ENCODE measurements at places on chromosomes 5 and 9.

DNA sequence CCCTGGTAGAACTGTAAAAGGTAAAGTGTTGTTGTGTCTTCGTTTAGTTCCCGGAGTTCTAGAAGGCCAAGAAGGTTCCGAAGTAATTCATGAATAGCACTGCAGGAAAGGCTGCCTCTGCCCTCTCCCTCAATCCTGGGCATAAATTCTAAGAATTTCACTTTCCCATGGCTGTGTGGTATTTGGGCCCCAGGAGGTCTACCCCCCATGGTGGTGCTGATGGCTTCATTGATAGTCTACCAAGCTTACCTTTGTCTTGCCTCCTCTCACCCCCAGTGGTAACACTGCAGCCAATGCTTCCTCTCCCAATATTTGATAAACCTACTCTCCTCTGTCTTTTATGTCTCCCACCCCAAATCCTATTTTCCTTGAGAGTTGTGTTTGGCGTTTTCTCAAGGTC, 39.5 kb downstream of the ADAMTS16 start:
- no peak for DNase-seq

- no peak for DNase-seq
Observed at GRCh38 chr5:168788107-168788506, 208.9 kb upstream of the PANK3 start.

DNA sequence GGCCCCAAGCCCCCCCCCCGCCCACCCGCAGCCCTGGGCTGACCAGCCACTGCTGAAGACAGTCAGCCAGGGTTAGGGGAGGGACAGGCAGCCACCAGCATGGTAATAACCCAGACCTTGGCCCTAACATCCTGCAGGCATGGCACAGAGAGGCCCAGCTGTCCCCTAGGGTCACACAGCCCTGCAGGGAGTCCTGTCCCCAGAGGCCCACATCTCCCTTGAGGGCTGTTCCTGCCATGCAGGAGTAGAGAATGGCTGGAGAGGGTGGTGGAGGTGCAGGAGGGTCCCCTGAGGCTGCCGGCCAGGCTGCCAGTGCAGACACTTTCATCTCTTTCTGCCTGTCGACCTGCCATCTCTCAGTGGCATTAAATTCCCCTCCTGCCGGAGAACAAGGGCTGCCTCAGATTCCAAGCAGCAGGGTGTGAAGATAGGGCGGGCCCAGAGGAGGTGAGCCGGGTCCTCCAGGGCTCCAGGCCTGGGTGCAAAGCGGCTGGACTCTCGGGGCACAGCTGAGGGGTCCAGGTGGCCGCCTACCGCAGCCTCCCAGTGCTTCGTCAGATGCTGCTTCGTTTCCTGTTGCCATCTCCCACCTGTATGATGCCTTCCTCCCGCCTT, 40.0 kb downstream of the CXXC5 start:
- DNase-seq = no peak

DNA sequence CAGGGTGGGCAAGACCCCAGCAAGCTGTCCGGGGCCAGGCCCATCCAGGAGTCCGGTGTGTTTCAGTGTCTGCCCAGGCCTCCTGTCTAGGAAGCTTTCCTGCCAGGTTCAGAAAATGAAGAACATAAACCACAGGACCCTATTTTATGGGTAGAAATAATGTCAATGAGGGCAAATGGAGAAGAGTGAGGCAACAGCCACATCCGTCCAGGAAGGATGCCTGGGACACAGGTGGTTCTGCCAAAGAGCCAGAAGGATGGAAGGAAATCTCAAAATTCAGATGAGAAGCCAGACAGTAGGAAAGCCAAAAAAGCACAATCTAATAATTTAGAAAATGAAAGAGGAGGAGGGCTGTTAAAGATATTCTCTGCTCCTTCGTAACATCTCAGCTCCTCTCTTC, 262.3 kb downstream of the AUH start:
- no peak for DNase-seq

- no peak for DNase-seq
Observed at GRCh38 chr9:133873009-133873408, 119.1 kb downstream of the VAV2 start.

GRCh38 chr9:2489838-2490314, 131.7 kb upstream of the VLDLR start:
- no peak for DNase-seq

GRCh38 chr5:55986931-55987330, 7.8 kb downstream of the IL6ST start:
- DNase-seq = no peak

GRCh38 chr5:32076699-32077695, 97.1 kb downstream of the GOLPH3 start:
- DNase-seq = no peak

All from central memory CD8-positive, alpha-beta T cell (primary cell).